ENCODE measurements at places on chromosomes 3 and 15.

- no peak for DNase-seq
These were observed 131.5 kb downstream of the WNT7A start for GRCh38 chr3:13748276-13748879.

- no peak for DNase-seq
These were observed 165.1 kb downstream of the LSAMP start for GRCh38 chr3:116280130-116280740.

- DNase-seq, result no peak
These were observed 25.3 kb downstream of the FBLN2 start for GRCh38 chr3:13574083-13574797.

DNA sequence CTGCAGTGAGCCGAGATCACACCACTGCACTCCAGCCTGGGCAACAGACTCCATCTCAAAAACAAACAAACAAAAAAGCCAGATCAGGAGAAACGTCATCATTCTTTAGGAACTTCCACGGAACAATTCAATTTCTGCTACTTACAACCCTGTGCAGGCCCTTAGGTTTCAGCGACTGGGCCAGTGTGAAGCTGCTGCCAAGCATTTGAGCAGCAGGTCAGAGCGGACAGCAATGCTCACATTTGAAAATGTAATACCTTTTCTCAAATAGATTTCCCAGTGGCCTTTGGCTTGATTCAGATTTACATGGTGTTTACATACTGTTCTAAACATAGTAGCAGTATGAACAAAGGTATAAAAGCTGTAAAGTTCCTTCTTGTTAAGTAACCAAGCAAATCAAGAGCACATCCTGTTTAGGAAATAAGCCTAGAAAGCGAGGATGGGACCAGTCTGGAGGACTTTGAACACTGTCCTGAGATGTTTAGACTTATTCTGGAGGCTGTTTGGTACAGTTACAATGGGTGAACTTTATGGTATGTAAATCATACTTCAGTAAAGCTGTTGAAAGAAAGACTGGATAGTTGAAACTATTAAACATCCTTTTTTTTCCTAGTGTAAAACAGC, 141.2 kb downstream of the HCN4 start:
- DNase-seq, result no peak

DNA sequence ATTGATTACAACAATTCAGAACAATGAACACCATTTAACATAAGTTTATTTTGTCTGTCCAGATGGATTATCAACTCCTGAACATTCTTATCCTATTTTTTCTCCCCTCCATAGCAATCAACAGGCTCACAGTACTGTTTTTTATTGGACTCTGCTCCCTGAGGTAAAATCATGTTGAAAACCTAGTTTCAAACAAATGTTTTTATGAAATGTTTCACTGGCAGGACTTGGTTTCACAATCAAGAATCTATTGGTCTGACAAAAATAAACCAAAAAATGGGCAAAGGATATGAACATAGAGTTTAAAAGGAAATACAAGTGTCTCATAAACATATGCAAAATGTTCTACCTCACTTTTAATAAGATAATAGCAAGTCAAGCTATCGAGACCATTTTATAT, 2.6 kb upstream of the MYRIP start:
- no peak for DNase-seq

- DNase-seq, result no peak
These were observed 108.6 kb downstream of the AKAP13 start for GRCh38 chr15:85488997-85489396.

DNA sequence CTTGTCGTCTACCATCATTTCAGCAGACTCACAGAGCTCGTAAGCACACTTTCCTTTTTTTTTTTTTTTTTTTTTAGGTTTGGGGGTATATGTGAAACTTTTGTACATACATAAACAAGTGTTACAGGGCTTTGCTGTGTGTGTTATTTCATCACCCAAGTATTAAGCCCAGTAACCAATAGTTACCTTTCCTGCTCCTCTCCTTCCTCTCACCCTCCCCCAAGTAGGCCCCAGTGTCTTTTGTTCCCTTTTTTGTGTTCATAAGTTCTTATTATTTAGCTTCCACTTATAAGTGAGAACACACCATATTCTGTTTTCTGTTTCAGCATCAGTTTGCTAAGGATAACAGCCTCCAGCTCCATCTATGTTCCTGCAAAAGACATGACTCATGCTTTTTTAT, 746.8 kb downstream of the GRM7 start:
- no peak for DNase-seq

GRCh38 chr3:188664795-188665194, 507.0 kb upstream of the TPRG1 start:
- peak; percentile 31 for DNase-seq

DNA sequence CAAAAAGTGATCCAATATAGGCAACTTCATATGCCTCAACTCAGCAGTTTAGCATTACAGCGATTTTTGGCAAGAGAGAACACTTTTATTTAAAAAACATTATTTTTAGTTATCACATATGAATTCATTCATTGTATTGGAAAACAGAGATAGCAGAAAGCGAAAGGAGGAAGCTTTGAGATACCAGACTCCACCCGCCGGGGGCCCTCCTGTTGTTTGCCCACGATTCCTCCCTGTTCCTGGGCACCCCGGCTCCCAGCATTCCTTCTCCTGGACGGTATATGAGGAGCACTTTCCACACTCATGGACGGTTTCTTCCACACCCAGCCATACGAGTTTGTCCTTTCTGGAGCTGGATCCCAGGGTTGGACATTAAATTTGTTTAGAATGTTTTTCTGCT, 18.2 kb downstream of the APBA2 start:
- DNase-seq, result no peak

GRCh38 chr15:28945626-28946230, 60.0 kb downstream of the APBA2 start:
- DNase-seq, result no peak

- no peak for DNase-seq
These were observed 29.9 kb upstream of the PRR23C start for GRCh38 chr3:139074565-139075115.

DNA sequence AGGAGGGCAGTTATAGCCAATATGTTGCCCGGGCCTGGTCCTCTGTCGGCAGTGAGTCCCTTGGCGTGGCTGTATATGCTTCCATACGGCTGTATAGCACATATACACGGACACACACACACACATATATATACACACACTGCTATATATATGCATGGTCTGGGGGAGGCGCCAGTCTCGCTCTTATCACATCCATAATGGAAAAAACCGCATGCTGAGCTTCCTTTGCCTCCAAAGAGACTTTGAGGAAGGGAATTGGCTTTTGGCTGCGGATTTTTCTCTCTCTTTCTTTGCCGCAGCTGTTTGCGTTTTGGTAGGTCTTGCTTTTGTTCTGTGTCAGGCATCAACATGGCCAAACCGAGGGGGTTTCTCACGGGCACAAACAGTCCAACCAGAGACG, 11.3 kb upstream of the TMEM115 start:
- DNase-seq, result no peak

DNA sequence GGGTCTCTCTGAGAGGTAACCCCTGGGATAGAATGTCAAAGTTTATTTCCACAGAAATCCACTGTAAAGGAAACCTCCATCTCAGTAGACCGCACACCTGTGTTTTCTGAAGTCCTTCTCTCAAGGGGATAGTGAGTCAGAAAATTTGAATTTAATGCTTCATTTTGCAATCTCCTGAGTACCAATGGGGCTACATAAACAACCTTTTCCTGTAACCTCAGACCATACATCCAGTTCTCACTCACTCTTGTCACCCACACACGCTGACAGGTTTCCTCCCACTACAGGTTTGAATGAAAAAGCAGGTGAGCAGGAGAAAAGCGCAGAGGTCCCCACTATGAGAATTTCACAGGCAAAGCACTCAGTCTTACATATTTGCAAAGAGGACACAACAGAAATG, 165.3 kb upstream of the MCTP2 start:
- no peak for DNase-seq

- DNase-seq, result no peak
These were observed 140.3 kb upstream of the SEMA6D start for GRCh38 chr15:47577000-47577399.

- DNase-seq, result no peak
These were observed 80.1 kb downstream of the SRGAP3 start for GRCh38 chr3:9169326-9169725.

DNA sequence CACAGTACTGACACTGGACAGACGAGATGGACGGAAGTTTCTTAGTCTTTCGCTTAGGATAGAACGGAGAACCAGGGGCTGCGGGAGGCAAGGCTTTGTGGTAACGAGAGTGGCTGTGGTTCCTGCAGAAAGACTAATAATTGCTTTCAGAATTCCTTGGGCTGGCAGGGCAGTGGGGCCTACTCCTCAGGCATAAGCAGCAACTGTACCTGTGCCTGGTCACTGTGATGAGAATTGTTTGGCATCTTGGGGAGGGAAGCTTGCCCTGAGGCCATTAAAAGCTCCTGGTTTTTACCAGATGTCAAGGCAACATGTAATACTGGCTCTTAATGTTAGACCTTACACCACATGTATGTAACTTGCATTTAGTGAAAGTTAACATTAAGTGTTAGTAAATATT, 7.6 kb downstream of the NIPA2 start:
- no peak for DNase-seq

DNA sequence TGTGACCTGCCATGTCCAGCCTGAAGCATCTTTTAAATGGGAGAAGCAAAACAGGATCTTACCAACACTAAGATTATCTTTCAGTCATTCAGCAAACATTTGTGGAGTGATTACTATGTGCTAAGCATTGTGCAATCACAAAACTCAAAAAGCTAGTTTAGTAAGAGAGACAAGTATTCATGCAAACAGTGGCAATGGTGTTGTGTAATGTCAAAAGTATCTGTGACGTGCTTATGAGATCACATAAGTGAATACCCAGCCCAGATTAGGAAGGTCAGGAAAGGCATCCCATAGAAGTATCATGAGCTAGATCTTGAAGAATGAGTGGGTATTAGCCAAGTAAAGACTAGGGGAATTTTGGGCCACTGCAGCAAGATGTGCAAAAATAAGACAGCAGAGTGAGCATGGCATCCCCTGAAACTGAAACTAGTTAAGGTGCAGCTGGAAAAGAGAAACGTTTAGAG, 32.1 kb downstream of the SEC62 start:
- DNase-seq, result no peak

GRCh38 chr3:43086460-43087165, 19.3 kb downstream of the POMGNT2 start:
- no peak for DNase-seq

DNA sequence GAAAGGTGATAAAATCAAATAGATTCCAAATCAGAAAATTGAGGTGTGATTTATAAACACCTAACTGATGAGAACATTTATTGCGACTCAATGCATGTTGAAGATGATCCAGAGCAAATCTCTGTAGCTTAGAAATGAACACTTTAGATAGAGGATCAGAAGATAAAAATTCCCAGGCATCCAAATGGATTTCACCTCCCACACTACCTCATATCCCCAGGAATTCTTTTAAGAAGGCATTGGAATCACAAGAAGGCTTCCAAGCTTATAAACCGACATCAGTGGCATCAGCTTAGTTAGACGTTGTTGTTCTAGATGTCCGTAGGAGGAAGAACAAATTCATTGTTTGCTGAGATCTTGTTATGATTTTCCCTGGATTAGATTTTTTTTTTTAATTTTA, 154.4 kb downstream of the EBLN2 start:
- no peak for DNase-seq

DNA sequence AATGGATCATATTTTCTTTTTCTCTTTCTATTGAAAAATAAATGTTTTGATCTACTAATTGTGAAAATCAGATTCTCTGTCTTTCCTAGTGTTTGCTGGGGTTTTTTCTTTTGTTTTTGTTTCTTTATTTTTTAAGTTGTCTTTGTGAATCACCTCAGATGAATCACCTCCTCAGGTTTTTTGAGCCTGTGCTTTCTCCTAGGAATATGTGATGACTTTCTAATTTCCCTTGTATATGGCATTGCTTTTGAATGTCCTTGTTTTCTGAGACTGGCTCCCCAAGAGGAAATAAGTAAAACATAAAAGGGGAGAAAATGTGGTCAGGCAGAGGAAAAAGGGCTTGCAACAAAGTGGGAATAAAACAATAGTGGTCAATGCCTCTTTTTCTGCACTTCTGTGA, 750.0 kb downstream of the ZPLD1 start:
- no peak for DNase-seq

GRCh38 chr3:120364821-120365220, 15.7 kb upstream of the LRRC58 start:
- no peak for DNase-seq

DNA sequence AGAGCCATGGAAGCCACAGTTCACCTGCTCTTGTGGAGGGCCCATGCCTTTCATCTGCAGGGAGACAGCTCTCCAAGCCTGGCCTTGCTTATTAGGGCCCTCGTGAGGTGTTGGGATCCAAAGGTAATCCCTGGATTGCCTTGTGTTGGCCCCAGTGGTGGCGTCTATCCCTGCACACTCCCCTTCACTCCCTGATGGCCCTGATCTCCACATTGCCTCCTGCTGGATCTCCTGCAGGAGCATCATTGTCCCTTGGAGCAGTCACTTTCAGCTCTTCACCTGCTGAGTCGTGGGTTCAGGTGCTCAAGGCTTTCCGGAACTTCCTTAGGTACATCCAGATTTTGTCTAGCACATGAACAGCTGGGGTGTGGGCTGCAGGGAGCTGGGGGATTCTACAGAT, 7.0 kb downstream of the PPCDC start:
- no peak for DNase-seq

- DNase-seq, result no peak
These were observed 249.4 kb upstream of the TPM1 start for GRCh38 chr15:62792986-62793751.

DNA sequence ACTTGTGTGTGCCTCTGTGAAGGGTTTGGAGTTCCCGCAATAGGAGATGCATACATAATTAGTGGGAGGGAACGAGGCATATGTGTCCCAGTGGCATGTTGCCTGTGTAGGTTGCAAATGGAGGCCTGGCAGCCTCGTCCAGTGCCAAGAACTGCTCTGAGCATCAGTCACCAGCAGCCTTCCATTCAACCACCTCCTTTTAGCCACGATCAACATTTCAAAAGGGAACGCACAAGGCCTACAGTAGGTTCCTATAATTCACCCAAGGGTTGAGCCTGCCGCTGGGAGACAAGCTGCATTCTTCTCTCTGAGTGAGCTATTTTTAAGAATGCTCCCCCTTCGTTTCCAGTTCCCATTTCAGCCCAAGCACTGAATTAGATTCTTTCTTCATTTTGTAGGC, 78.8 kb upstream of the CTNNB1 start:
- no peak for DNase-seq

DNA sequence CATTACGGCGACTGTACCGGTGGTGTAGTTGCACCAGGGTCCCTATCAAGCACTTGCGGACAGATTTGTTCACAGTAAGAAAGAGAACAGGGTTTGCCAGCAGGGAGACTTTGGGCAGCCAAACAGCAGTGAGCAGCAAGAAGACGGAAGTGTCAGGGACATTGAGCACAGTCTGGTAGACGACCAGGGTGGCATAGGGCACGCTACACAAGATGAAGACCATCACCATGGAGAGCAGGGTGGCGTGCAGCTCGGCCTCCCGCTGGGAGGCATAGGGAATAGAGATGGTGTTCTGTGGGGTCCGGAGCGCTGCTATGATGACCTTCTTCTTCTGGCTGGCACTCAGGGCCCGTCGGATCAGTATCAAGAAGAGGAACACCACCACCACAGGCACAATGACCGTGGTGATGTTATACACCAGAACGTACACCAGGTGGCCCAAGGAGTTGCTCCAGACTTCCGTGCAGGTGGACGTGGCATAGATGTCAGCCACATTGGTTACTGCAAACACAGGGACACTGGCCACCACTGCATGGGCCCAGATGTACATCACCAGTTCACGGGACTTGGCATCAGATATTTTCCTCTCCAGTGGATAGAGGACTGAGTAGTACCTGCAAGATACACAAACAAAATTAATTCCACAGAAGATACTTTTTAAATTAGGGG, 19.1 kb upstream of the FSIP1 start:
- no peak for DNase-seq

GRCh38 chr3:132079147-132079546, 44.3 kb upstream of the CPNE4 start:
- DNase-seq, result no peak
